ENCODE measurements at places on chromosomes 16 and 17.
A peak's percentile ranks its signal among the peaks of the same experiment; 100 is the strongest.

GRCh38 chr16:79982361-79982760, 381.8 kb upstream of the MAF start:
- no peak for DNase-seq

DNA sequence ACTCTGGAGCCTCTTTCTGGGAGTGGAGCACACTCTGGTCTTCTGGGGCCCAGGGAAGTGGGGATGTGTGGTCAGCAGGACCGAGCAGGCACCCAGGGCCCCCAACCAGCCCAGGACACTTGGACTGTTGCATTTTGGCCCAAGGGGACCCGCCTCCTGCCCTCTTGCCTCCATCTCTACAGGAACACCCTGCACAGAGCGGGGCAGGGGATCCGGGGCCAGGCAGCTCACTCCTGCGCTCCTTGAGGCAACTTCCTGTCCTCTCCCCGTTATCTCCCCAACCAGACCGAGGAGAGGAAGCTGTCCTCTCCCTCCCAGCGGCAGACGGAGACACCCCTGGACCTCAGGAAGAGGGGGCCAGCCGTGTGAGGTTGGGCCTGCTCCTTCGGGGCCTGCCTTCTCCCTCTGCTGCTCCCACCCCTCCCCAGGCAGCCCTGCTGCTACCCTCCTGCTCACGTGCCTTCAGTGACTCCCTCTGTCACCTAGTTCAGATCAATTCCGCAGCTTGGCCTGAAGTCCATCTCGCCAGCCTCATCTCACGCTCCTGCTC, 10.0 kb upstream of the ATP2A3 start:
- peak; percentile 89 for DNase-seq

GRCh38 chr16:50826797-50827316, 85.0 kb downstream of the CYLD start:
- DNase-seq: no peak

- no peak for DNase-seq
Observed at GRCh38 chr16:66952430-66953110, 8.5 kb upstream of the CES3 start.

GRCh38 chr17:69716556-69716955, 302.1 kb downstream of the MAP2K6 start:
- no peak for DNase-seq

DNA sequence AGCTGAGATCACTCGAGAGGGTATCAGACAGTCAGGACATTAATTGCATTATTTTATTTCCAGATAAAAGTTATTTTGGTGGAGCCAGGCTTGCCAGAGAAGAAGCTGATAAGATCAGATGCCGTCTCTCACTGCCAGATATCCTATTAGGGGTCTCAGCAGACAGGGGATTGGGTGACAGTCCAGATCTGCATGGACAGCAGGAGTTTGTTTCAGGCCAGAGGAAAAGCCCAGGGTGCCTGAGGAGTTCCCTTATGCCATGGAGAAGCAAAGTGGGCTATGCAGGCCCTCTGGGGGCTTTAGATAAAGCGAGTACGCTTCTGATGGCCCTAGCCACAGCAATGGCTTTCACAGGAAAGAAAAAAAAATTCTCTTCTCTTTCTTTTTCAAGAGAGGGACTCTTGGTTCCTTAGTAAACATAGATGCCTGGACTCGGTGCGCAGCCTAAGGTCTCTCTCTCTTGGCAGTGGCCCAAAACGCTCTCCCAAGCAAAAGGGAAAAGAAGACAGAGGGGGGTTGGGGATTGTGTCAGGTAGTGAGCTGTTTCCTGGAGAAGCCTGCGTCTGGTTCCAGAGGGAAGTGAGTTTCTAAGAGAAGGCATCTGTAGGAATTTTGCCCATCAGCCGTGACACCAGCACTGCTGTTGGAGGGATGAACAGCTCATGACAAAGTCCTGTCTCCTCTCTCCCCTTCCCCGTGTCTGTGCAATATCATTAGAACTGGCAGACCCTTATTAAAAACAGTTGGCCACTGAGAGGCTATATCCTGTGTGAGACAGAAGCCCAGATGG, 166.3 kb upstream of the FOXF1 start:
- DNase-seq: no peak

DNA sequence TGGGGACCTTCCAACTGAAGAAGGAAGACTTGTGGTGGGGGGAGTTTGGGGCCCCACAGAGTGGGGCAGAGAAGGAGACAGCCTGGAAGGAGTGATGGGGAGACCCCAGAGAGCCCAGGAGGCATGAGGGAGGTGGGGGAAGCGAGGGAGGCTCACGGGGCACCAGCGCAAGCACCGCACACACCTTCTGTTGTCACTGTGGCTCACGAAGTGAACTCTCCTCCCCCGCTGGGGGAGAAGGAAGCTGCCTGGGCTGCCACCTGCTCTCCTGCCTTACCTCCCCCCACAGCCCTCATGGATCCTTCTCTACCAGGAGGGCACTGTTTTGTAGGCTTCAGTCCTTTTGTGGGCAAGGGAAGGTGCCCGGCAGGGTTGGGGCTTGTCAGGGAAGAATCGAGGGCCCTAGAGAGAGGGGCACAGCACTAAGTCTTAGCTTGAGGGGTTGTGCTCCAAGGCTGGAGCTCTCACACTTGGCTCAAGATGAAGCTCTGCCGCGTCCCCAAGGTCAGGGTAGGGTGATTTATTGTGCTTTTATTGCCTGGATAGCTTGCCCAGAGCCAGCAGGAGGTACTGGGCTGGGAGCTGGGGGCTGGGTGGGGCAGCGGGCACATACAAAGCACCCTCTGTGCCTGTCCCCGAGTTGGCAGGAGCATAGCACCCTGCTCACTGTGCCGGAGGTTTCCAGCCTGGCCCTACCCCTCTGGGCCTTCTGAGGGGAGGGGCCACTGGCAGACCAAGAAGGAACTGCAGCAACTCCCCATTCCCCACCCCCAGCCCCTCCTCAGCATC, 4.6 kb upstream of the STARD3 start:
- no peak for DNase-seq
